Uterus (tissue), 4 donors: ENCODE measurements at places on chromosomes 3 and 15. TPM values are rescaled to one million over a fixed set of nuclear protein-coding genes. Genes with fewer than 3 reads are reported as not detected.

- no peak for DNase-seq
These were observed 132.8 kb upstream of the DPH6 start for GRCh38 chr15:35678774-35679173.

Gene CADM2
- total RNA-seq, result 0.85 TPM

DNA sequence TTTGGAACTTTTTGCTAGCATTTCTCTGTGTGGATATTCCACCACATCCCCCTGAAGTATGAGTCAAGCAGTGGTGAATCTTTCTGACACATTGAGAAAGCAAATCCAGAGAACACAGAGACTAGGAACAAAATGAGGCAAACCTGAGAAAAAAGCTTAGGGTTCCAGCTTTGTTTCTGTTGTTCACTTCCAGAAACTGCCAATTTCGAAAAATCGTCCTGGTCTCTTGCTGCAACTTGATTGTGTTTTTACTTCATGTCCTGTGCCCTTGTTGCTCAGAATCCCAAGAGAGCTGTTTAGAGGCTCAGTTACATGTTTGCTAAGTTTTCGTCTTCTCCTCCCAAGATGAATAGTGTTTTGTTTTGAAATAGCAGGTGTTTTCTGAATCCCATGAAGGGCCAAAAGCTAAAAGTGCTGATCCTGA is 13.7 kb downstream of the MAP2K1 start:
- no peak for DNase-seq

DNA sequence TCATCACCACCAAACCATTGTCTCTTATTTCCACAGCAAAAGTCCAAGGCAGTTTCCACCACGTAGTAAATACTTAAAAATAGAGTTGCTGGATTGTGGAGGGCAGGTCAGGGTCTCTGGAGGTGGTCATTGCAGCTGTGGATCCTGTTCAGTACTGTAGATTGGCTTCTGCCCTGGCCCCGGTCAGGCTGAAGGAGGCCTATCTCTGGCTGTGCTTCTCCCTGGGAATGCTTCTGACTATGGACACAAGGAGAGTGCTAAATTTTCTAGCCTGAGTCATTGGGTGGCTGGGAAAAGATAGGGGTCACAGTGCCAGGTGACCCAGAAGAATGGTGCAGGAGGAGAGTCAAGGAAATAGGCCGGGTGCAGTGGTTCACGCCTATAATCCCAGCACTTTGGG is 26.3 kb upstream of the GMPPB start:
- DNase-seq, result no peak
